CD4-positive, alpha-beta T cell treated with Interleukin-12 subunit alpha and Interleukin-12 subunit beta, for 1 hour (primary cell): ENCODE measurements at places on chromosomes 3 and 15.

GRCh38 chr15:97101572-97101971, 771.1 kb downstream of the NR2F2 start:
- DNase-seq: no peak

DNA sequence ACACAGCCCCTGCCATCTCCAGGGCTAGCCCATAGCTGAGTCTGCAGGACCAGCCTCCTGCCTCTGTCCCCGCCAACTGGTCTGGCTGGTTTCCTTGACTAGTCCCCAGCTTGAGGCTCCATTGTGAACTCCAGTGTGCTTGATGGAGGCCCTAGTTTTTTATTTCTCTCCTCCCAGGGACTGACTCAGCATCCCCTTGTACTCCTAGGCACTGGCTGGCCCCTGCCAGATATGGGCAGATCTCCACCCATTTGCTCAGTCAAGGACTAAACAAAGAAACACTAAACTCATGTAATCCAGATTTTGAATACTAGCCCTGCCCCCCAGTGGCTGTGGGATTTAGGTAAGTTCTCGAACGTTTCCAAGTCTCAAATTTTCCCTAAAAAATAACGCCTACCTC, 415.4 kb upstream of the RORA start:
- no peak for DNase-seq

DNA sequence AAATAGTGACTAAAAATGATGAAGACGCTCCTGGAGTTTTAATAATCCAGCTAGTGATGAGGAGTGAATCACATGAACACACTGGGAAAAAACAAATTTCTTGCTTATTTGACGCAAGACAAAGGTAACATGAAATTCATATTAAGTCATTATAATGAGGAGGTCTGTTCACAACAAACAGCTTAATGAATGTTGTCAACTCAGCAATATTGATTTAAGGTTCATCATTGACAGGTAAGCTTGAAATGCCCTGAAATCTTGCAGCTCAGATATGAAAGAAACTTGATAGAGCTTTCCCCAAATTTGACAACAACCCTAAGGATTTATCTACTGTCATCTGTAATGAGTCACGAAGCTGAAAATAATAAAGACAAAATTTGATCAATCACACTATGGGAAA, 108.1 kb upstream of the SELENOK start:
- no peak for DNase-seq

DNA sequence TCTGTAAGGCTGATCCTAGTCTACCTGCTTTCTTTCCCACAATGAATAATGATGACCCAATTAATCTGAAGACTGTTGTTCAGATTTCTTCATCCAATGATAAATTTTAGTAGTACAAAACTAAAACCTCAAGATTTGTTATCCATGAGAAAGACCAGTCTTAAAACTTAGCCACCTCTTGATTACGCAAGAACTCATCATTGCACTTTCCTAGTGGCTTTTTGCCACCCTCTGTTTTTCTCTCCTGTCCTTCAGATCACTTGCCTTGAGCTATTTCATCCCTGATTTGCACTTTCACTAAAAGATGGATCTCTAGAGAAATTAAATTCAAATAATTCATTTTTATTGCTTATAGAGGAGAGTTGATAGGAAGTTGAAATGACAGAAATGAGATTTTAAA, 142.7 kb upstream of the RBMS3 start:
- no peak for DNase-seq

DNA sequence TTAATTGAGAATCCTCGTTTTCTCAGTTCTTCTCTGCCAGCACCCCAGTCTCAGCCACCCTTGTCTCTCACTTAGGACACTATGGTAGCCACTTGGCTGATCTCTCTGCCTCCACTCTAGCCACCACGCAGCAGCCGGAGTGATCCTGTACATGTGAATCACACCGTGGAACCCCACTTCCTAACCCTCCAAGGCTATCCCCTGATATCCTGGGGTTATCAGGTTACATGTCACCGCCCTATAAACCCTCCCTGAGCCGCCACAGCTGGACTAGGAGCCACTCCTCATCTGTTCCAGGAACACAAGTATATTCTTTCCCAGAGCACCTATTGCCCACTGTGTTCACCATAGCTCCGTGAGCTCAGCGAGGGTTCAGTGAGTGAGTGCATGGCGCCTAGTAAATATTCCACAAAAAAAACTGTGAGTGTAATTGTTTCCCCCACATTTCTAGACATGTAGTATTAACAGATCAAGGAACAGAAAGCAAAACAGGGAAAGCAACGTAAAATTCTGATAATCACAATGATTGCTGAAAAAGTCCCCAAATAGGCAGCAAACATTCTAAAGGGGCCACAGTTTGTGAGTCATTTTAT, 661 bp upstream of the PARP14 start:
- DNase-seq: no peak

GRCh38 chr3:112908252-112908651, 61.6 kb upstream of the CD200R1L start:
- no peak for DNase-seq

DNA sequence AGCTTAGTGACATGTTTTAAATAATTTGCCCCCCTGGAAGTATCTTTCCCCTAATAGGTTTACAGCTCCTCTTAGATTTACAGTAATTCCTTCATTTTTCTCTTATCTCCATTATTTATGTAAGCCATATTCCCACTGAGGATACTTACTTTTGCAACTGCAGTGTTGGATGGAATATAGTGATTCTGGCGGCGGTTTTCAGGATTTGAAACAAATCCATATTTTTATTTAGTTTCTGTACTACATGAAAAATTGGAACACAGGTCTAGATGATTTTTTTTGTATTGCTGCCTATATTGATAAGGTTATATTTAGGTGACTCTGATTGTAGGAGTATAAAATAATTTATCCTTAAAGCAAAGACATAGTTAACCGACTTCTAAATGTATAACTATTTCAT, 391.6 kb upstream of the SUCLG2 start:
- no peak for DNase-seq

GRCh38 chr15:84001655-84002054, 233.9 kb upstream of the GOLGA6L4 start:
- DNase-seq: no peak

DNA sequence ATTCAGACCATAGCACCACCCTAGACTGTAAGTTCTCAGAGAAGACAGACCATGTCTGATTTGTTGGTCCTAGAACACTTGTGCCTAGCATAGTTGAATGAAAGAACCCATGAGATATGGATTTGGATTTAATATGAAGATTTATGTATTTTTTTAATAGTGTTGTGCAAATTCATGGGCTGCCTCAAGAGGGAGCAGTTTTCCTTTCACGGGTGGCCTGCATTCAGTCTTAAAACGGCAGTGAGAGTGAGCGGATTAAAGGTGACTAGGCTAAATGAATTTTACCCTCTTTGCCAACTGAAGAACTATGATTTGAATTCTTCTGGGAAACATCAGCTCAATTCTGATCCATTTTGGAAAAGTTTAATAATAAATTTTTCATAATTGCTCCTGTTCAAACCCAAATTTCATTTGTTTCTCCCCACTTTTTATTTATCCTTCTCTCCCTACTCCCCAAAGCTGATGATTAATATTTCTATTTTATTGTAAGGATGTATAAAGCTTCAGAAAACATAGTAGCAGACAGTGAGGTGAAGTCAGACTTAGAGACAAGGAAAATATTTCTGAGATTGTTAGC, 67.3 kb downstream of the MORC1 start:
- DNase-seq: peak; percentile 17

- DNase-seq: no peak
Observed at GRCh38 chr15:68391121-68391520, 40.8 kb downstream of the ITGA11 start.
